ENCODE measurements at places on chromosomes 16 and 17.

DNA sequence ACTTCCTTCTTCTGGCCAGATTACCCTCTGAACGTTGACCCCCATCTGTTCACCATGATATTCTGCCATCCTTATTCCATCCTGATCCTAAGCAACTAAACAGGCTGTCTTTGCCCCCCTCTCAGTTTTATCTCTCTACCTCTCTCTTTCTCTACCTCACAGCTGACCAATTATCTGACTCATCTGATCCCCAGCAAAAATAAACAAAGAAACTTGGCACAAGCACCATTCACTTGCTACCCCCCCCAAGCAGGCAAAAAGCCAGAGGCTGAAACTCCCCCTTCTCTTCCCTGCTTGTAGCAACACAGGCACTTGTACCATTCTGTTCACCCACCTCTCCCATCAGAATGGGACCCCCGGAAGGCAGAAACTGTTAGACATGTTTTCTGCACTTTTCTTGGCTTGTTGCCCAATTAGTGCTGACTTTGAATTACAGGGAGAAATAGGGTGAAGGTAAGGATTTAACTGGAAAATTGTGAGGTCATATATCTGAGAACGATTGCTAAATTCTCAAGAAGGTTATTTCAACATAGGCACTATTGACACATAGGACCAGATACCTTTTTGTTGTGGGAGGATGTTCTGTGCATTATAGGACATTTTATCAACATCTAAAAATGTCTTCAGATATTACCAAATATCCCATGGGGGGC lies 163.2 kb downstream of the TOX3 start:
- DNase-seq, result no peak

GRCh38 chr17:2983255-2983654 lies 80.2 kb downstream of the OR1D5 start:
- no peak for DNase-seq

GRCh38 chr17:6556121-6557039 lies at the start of gene PITPNM3:
Gene PITPNM3, minus strand, starts transcription at chr17:6556555. Its CDS starts 149 bp downstream, at chr17:6556406.
- no peak for DNase-seq

GRCh38 chr16:75012380-75013081 lies 13.7 kb downstream of the ZNRF1 start:
- DNase-seq, result no peak

GRCh38 chr17:17793378-17794214 lies 43.2 kb downstream of the SREBF1 start:
- DNase-seq, result no peak

- no peak for DNase-seq
Observed at GRCh38 chr17:13421581-13422130, 180.1 kb downstream of the HS3ST3A1 start.

- no peak for DNase-seq
Observed at GRCh38 chr16:87117936-87118335, 199.3 kb downstream of the C16orf95 start.

- DNase-seq, result no peak
Observed at GRCh38 chr16:12345349-12345748, 368.8 kb downstream of the SNX29 start.

- no peak for DNase-seq
Observed at GRCh38 chr16:67016143-67016542, 12.8 kb upstream of the CBFB start.

- no peak for DNase-seq
Observed at GRCh38 chr17:75105126-75106080, 4.4 kb upstream of the ARMC7 start.

GRCh38 chr17:6045621-6046357 lies 24.4 kb upstream of the WSCD1 start:
- no peak for DNase-seq

All from GOT3 (cell line).